ENCODE measurements at places on chromosomes 4 and X.

DNA sequence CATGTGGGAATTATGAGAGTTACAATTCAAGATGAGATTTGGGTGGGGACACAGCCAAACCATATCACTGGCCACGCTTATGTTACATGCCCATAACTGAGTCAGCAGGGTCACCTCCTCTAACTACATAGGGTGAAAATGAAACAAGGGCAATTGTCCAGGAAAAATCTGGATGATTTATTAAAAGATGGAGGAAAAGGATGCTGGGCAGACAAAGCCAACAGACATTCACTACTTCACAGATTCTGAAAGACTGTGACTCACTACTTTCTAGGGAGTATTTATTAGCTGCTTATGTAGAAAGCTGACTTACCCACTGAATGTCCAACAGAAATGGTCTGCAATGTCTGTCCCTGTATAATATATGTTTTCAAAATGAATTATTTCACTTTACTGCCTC is 72.4 kb downstream of the APBB2 start:
- no peak for DNase-seq

DNA sequence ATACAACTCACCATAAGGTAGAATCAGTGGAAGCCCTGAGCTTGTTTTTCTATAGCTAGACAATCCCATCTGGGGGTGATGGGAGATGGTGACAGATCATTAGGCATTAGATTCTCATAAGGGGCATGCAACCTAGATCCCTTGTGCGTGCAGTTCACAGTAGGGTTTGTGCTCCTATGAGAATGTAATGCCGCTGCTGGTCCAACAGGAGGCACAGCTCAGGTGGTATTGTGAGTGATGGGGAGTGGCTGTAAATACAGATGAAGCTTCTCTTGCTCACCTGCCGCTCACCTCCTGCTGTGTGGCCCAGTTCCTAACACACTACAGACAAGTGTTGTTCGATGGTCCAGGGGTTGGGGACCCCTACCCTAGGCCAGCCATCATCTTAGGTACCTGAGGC is 5.9 kb upstream of the GATB start:
- no peak for DNase-seq

DNA sequence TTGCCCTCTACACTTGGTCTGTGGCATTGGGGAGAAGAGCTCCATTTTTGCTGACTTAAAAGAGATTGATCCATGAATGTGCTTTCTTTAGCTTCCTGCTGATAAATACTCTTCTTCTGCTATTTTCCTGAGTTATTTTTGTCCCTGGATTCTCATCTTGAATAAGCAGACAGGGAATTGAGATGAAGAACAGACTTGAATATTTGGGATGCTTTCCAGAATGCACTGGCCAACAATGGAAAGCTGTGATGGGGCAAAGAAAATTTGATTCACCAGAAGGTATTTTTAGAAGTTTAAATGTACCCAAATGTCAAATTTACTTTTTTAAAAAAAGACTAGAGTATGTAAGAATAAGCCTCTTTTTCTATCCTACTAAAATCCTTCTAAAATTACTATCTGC is 309.9 kb upstream of the PPP1R2C start:
- DNase-seq, result no peak

DNA sequence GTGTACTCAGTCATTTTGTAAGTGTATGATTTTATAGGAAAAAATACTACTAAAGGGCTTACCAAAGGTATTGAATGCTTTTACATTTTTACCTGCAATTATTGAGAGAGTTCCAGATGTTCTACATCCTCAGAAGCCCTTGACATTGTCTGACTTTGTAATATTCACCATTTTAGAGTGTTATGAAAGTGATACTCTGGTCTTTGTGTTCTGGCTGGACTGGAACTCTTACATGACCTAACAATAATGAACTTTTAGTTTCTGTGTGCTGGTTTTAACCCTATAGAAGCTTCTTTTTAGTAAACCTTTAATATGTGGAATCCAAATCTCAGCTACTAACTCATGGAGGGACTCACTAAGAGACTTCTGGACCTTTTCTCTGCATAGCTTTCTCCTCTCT is 478.8 kb upstream of the SPANXN1 start:
- no peak for DNase-seq

GRCh38 chrX:39150220-39150619 is 349.0 kb downstream of the MID1IP1 start:
- DNase-seq, result no peak

GRCh38 chrX:96591421-96591820 is 93.2 kb upstream of the DIAPH2 start:
- no peak for DNase-seq

GRCh38 chr4:143360838-143361625 is 24.4 kb downstream of the GAB1 start:
- no peak for DNase-seq

DNA sequence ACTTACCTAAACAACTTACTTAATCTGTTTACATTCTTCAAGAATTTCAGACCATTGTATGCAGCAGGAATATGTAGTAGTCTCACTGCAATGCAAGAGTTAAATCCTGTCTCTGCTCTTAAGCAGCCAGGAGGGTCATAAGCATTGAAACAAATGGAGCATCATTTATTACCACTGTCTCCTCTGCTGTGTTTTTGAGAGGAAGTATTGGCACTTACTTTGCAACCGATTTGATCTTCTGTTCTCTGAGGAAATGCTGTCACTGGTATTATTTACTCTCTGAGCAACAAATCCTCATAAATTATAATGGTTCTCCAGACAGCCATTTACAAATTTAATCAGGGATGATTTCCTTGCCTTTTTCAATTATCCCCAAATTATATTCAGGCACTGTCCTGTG is 1367.1 kb downstream of the STIM2 start:
- no peak for DNase-seq

DNA sequence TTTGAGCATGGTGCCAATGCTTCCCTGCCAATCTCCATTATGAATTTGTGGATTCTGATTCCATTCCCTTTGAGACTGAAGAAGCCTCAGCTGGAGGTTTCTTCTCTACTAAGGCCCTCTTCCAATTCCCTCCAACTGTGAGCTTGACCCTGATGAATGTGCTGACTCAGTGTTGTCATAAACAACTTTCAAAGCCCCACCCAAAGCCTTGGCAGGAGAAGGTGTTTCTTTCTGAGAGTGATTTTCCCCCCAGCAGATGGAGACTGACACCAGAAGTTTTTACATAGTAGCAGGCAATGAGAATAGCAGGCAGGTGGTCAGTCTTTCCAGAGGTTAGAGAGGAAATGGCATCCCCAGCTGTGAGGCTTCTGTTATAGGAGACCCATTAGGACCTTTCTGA is 53.1 kb downstream of the OCRL start:
- no peak for DNase-seq

DNA sequence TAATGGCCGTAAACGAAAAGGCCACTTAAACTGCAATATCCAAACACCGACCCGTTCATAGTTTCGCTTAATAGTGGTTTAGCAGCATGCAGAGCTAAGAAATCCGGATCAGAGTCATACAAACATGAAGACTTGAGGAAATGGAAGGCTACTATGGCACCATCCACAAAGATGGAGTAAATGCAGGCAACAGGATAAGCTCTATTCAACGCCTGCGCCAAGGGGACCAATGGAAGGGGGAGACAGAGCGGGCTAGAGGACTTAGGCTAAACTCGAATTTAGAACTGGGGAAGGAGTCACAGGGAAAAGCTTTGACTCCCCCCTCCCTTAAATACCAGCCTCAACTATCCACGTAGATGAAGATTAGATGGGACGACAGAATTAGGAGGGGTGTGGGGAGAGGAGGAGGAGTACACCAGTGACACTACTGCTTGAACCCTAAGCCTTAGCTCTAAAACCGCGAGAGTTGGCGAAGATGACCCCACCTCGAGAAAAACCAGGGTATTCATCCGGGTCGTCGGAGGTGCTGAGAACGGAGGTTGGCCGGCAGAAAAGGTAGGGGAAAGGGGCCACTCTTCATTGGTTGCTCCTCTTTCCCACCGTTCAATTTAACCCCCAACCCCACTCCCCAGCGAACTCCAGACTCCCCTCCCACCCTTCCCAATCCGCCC is 3.5 kb downstream of the HUWE1 start:
- no peak for DNase-seq

DNA sequence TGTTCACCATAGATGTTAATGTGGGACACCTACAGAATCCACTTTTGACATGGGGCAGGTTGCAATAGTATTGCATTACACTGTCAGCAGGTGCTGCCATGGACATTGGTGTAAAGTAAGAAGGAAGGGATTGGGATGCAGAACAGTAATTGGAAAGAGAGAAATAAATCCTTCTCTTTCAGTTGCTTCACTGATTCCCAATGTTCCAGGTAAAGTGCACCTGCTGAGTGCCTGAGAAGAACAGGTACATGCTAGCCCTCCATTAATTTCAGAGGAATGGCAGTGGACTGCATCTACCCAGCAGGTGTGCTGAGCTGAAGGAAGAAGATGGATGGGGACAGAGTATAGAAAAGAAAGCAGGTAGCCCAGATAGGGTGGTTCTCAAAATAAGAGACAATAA is 248.5 kb downstream of the TENM3 start:
- no peak for DNase-seq

GRCh38 chr4:48295116-48295515 is 25.5 kb upstream of the TEC start:
- DNase-seq, result no peak

DNA sequence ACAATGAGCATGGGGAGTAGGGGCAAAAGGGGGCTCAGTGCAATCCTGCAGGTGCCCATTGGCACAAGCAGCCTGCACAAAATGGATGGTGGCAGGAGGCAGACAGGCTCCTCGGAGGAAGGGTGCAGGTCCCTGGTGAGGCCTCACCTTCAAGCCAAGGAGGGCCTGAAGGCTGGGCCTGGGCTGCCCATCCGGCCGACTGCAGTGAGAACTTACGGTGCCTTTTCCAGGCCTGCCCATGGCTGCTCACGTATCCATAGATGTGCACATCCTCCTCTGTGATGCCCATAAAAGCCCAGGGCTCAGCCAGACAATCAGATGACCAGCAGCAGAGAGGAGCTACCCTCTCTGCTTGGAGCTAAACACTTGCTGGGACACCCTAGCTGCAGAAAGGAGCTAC is 1089.8 kb downstream of the PCDH18 start:
- no peak for DNase-seq

GRCh38 chr4:185600801-185601434 is 65.6 kb upstream of the PDLIM3 start:
- DNase-seq, result no peak

DNA sequence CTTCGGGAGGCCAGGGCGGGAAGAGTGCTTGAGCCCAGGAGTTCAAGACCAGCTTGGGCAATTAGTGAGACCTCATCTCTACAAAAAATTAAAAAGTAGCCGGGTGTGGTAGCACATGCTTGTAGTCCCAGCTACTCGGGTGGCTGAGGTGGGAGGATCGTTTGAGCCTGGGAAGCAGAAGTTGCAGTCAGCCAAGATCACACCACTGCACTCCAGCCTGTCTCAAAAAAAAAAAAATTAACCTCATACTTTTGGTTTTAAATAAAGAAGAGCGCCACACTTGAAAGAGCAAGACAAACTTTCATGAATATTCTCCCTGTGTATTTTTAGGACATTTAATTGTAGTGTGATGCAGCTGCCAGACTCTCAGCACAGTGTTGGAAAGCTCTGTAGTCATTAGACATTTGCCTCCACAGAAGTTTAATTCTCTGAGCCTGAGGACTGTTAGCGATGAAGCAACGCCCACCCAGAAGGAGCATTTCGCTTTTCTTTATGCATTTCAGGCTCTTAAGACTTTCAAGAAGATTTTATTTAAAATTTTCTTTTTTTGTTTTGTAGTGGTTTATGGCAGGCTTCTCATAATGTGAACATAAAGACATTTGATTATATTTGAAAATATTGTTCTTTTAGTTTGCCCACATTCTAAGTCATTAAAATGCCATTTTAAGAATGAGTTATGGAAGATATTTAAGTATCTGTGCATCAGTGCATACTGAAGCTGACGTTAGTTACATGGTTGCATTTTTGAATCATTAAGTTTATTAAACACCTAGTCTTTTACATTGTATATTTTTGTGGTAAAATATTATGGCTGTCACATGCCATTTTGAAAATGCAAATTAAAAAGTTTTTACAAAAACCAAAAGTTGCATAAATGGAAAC is 45.8 kb downstream of the DCLK2 start:
- DNase-seq, result no peak

- DNase-seq, result no peak
These were observed 347.1 kb upstream of the GATB start for GRCh38 chr4:152107736-152108500.

DNA sequence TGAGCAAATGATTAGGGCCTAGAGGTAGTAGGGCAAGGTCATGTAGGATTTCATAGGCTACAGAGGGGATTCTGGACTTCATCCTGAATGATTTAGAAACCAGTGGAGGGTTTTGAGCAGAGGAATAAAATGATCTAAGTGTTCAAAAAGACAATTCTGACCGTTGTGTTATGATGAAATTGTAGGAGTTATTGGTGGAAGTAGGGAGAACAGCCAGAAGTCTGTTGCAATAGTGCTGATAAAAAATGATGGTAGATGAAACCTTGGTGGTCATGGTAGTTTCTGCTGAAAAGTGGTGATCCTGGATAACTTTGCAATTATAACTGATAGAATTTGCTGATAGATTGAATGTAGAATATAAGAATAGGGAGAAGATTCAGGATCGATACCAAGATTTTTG is 60.2 kb downstream of the MID1IP1 start:
- no peak for DNase-seq

GRCh38 chr4:152630324-152630723 is 49.5 kb downstream of the TMEM154 start:
- DNase-seq, result no peak

DNA sequence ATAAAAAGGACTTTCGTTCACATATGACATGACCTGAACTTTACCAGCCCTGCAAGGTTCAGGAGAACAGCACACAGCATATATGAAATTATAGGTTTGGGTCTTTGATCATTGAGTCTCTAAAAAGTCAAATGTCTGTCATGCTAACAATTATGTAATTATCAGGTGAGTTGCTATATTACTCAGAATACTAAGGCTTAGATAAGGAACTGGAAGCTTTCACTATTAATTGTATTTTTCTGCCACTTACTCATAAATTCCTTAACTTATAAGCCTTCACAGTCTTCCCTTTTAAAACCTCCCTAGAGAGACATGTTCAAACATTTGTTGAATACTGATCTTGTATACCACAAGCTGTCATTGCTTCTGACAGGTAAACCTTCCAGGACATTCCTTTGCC is 292.8 kb upstream of the MAGEB2 start:
- no peak for DNase-seq

DNA sequence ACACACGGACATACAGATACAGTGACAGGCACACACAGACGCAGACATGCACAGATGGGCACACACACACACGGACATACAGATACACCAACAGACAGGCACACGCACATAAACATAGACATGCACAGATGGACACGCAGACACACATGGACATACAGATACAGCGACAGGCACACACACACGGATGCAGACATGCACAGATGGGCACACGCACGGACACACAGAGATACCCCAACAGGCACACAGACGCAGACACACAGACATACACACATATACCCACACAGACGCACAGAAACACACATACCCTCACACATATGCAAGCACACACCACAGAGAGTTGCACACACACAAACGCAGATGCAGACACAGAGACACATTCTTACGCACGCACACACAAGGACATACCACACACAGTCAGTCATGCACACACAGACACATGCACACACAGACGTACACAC is 24.4 kb upstream of the SLC25A6 start:
- DNase-seq, result no peak

- DNase-seq, result no peak
These were observed 26.4 kb downstream of the PPP1R2C start for GRCh38 chrX:42751573-42751972.
